Putamen (tissue), 1 donor: ENCODE measurements at places on chromosomes 3 and 15.
A peak's percentile ranks its signal among the peaks of the same experiment; 100 is the strongest.

DNA sequence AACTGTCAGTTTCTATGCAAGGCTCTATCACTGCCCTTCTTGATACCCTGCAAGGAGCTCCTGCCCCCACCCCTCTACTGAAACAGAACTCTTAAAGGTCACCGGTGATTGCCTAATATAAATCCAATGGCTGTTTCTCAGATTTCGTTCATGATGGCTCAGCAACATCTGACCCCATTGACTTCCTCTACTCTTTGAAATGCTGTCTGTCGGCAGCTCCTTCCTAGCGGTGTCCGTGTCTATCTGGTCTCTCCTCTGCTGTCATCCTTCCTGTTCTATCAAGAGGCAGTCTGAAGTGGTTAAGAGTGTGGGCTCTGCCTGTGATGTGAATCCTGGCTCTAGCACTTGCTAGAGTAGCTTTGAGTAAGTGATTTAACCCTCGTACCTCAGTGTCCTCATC is 5.5 kb downstream of the TMEM266 start:
- no peak for DNase-seq

DNA sequence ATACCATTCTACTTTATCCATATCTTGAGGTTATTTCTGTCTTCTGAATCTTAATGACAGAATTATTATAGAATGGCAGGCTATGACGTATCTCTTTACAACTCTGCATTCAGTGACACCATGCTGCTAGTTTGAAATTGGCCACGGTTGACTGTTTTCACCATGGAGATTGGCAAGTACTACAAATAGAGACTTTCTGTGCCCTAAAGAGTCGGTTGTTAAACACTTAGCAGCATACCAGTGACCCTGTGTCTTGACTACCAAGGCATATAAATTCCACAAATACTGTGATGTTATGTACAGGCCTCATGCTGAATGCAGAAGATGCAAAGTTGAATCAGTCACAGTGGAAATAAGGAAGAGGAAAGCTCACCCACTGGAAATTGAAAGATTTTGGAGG is 67.0 kb upstream of the CADPS start:
- DNase-seq, result no peak

- DNase-seq, result no peak
Measured at GRCh38 chr15:45641999-45642932, 7.4 kb downstream of the SQOR start.

GRCh38 chr15:34699968-34700640 is 54.7 kb downstream of the GJD2 start:
- DNase-seq, result no peak

- no peak for DNase-seq
Measured at GRCh38 chr3:41265011-41265545, 65.8 kb downstream of the CTNNB1 start.

DNA sequence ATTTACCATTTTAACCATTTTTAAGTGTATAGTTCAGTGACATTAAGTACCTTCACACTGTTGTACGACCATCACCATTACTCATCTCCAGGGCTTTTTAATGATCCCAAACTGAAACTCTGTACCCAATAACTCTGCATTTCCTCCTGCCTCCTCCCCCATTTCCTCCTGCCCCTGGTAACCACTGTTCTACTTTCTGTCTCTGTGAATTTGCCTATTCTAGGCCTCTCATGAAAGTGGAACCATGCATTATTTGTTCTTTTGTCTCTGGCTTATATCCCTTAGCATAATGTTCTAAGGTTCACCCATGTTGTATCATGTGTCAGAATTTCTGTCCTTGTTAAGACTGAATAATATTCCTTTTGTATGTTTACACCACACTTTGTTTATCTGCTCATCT is 154.2 kb downstream of the MECOM start:
- DNase-seq, result no peak

DNA sequence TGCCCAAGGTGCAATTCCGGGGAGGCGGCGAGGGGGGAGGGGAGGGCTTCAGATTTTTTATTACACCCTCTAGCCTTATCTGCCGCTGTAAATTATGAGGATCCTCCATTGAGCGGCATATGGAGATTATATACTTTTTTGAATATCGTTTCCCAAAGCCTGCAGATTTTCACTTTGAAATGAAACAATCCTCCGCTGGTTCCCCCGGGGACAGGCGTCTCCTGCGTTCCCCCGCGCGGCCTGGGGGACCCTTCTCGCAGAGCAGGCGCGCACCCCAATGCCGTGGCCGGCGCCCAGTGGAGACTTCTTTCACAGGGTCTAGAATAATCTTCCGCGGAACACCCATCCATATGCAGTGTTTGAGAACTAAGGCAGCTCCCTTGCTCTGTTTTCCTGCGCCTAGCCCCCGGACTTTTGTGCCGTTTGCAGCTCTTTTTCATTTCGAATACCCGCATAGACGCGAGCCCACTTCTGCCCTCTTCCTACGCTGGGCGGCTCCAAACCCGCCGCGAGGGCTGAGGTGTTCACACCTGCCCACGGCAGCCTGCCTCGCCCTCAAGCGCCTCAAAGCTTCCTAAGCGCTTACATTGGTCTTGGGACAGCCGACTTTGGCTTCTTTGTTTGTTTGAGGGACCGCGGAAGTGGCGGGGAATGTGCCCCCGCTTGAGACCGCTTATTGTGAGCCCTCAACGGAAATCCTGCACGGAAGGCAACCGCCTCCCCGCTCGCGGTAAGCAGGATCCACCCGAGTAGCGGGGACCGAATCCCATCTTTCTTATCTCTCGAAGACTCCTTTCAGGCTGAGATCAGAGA is 7.5 kb downstream of the SOX14 start:
- DNase-seq, result no peak

DNA sequence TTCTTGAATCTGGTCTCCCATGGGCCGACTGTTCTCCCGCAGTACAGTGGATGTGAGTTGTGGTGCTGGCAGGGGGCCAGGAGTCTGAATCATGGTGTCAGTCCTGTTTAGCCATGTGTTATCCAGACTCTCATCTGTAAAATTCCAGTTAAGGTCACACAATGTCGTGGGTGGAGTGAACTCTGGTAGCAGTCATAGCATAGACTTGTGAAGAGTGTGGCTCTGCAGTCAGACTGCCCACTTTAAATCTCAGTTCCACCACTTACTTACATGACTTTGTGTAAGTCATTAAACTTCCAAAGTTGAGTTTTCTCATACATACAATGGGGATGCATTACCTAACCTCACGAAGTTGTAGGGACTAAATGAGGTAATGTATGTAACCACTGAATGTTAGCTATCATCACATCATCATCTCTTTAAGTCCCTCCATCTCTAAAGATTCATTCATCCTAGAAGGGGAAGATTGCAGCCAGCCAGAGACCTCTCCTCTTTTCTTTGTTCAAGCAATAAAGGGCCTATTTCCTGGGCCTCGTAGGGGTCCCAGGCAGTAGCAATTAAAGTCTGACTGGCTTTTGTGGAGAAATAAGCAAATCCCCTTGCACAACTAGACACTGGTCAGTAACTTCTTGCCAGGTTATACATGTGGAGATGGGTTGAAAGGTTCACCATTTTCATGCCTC is 93.9 kb downstream of the PCCB start:
- no peak for DNase-seq

- peak; percentile 91 for DNase-seq
Measured at GRCh38 chr3:49553692-49554632, at the start of gene BSN. TSS of gene BSN (plus strand) at chr3:49554477. CDS start at chr3:49554603, 126 bp downstream.

GRCh38 chr3:56878074-56878473 is 76.3 kb upstream of the ARHGEF3 start:
- DNase-seq, result peak; percentile 83

DNA sequence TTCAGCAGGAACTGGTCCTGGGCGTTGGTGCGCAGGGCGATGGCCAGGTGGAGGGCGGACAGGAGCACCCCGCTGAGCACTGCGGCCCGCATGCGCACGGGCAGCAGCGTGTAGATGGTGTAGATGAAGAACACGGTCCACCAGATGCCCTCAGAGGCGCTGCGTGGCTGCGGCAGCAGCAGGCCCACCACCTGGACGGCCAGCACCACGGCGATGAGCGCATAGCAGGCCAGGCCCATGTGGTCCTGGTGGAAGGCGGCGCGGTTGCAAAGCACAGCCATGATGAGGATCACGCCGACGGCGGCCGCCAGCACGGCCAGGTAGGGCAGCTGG is 1.5 kb downstream of the ADCY5 start:
- no peak for DNase-seq

DNA sequence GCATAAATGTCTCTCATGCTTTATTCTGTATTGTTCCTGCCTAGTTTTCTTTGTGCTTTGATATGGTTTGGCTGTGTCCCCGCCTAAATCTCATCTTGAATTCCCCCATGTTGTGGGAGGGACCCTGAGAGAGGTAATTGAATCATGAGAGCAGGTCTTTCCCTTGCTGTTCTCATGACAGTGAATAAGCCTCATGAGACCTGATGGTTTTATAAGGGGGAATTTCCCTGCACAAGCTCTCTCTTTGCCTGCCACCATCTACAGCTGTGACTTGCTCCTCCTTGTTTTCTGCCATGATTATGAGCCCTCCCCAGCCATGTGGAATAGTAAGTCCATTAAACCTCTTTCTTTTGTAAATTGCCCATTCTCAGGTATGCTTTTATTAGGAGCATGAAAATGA is 1596.6 kb downstream of the SI start:
- DNase-seq, result no peak

DNA sequence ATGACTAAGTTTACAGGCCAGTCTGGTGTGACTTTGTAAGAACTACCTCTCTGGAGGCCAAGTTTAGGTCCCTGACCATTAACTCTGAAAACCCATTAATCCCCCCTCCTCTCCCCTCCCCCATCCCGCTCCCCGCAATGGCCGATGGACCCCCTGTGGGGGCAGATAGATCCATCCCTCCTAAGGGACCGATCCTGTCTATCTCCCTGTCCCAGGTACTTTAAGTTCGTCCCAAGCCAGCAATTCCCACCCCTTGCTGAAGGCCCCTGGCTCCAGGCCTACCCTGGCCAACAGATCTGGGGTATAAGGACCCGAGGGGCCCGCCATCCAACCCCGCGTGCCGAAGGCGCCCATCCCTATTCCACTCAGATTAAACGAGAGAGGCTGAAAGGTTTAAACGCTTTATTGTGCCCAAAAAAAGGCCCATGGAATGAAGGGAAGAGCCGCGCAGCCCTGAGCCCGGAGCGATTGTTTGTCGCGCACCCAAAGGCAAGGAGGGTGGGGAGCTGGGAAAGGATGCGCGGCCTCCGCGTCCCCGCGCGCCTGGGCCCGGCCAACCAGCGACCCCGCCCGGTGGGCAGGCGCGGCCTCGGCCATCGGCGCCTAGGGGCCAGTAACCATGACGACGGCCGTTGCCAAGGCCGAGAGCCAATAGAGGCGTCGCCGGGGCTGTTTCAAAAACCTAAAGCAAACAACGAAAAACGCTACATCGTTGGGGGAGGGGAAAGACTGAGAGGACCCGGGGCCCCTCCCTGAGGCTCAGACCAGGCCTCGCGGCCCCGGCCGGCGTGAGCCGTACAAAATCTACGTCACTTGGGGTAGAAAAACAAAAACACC is 35.9 kb downstream of the HMCES start:
- DNase-seq, result peak; percentile 85

DNA sequence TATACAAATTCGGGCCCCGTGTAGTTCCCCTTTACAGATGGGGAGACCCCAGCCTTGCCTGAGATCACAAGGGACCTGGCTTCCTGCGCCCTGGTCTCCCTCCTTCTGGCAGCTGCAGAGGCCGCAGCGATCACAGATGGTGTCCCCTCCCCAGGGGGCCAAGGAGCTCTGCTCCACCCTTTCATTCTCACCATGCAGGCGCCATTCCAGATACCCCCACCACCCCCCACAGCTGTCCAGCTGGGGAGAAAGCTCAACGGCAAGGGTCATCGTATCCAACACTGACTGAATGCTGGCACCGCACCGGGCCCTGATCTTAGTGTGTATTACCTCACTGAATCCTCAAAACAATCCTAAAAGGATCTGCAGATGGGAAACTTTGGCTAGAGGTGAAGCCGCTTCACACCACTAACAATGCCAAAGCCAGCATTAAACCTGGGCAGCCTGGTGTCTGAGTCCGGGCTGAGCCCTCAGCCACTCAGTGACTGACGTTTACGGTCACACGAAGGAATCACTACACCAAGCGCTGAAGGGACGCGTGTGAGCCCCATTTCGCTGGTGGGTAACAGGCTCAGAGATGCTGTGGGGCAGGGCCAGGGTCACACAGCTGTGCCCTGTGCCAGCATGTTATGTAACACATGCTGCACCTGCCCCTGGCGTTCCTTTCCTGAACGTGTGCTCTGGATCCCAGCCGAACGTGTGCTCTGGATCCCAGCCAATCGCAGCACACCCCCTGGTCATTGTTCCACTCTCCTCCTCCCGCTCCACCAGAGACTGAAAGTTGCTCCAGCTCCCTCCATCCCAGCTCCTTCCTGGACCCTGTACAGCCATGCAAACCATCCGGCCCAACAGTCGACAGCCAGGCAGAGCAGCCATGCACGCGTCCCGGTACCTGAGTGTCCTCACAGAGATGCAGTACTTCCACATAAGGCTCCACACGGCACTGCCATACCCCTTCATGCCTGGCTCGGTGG is 51.8 kb downstream of the IQSEC1 start:
- no peak for DNase-seq

DNA sequence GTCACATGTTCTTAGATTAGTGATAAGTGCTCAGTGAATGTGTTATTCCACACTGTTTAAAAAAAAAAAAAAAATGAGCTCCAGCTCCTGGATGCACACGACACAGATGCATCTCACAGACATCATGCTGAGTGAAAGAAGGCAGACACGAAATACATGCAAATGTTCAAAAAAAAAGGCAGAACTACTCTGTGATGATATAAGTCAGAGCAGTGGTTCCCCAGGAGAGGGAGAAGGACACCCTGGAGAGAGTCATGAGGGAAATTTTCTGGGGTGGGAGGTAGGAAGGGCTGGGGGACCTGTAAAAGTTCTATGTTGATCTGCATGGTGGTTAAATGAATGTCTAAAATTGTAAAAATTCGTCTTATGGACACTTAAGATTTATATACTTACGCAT is 4.3 kb downstream of the CSRNP1 start:
- no peak for DNase-seq

DNA sequence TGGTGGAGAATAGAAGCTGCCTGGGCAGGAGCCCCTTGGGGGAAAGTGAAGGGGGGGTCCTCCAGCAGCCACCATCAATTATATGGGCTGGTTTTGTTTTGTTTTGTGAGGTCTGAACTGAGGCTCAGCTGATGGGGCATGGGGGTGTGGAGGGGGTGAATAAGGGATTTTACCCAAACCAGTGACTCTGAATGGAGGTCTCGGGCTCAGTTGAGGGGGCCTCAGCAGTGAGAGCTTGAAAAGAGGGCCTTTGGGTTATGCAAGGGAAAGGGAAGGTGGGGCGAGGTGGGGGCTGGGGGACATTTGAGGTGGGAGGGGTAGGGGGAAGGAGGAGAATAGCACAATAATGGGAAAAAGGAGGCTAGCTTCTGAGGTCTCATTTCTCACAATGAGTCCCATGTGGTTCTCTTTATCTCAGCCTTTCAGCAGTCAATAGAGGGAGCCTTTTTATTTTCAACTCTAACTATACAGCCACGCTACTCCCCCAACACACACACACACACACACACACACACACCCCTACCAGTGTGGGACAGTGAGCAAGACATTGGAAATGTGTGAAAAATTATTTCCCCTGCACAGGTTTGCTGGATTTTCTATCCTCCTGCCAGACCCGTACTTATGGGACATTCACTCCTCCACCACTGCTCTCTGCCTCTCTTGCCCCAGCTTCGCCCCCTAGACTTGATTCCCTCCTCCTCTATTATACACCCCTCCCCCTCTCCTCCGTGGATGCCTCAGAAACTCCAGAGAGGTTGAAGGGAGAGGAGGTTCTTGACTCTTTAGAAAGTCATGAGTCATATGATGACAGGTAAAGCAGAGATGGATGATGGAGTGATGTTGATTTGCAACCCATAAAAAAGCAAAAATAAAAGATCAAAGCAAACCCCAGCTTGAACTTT is 96.0 kb downstream of the GTPBP8 start:
- no peak for DNase-seq
